Mesendoderm (in vitro differentiated cells): ENCODE measurements at places on chromosomes 11 and 22.

GRCh38 chr22:27113211-27113635 is 455.8 kb downstream of the MIAT start:
- DNase-seq, result peak; percentile 83

GRCh38 chr11:95379479-95379878 is 148.5 kb upstream of the SESN3 start:
- no peak for DNase-seq

- no peak for DNase-seq
These were observed 58.7 kb downstream of the AHNAK start for GRCh38 chr11:62487738-62488551.

- no peak for DNase-seq
These were observed 42.7 kb downstream of the SGSM1 start for GRCh38 chr22:24848559-24849168.

DNA sequence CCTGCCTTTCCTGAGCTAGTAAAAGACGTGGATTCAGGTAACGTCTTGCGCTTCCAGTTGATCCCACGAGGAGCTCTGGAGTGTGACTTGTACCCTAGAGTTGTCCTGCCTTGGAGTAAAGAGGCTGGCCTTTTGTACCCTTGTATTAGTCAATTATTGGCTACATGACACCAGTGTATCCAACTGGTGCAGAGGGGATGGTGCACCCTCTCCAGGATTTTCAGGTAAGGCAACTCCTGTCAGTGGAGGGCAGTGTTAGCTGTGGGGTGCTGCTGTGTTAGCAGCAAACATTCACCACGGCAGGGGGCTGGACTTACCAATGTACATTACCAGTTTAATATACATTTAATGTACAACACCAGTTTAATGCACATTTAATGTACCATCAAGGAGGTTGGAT is 233.5 kb downstream of the MIAT start:
- peak; percentile 34 for DNase-seq

DNA sequence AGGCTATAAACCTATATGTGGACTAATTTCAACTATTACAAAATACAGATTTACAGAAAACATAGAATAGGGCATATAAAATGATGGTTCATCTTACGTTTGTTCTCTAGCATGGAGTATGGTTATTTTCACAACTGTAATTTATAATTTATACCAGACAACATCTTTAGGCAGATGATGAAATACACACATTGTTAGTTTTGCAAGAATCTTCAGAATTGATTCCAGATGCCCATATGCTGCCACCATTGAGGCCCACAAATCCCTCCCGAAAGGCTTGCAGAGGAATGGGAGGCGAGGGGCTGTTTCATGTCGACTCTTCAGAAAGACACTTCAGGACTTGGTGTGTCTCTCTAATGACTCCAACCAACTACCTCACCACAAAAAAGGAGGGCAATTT is 6.2 kb downstream of the PTPN5 start:
- no peak for DNase-seq

DNA sequence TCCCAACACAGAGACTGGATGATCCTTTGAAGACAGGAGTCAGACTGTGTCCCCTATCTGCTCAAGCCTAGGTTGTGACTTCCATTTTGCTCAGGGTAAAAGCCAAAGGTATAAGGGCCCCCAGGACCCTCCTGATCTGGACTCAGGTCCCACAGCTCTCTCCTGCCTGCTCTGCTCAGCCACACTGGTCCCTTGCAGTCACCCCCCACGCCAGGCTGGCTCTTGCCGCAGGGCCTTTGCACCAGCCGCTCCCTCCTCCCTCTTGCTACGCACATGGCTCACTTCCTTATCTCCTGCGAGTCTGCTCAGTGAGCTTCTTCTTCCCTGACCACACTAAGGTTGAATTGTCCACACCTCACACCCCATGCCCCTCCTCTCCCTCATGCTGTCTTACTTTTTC is 28.4 kb upstream of the CACNG2 start:
- DNase-seq, result no peak

DNA sequence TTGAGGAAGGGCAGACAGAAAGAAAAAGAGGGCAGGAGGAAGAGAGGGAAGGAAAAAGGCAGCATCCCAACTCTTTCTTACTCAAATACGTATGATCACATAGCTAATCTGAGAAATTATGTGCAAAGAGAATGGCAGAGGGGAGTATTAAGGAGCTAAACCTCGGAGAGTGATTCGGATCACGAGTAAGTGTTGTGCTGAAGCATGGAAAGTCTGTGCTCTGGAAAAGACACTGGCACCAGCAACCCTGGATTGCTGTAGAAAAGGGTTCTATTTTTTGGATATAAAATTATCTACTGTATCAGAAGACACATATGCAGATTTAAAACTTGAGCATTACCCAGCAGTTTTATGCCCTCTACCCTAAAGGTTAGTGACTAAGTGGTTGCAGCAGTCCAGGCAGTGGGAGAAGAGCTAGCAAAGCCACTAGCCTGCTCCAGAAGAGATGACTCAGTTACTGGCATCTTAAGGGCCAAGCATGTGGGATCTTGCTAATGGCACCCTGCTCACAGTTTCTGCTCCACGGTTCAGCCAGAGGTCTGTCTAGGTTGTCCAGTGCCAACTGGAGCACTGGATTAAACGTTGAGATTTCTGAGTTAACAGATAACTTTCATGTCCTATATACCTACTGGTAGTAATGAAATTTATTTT is 151.7 kb downstream of the SWAP70 start:
- DNase-seq, result peak; percentile 44

GRCh38 chr22:24894998-24895397 is 51.5 kb downstream of the LHFPL7 start:
- no peak for DNase-seq

GRCh38 chr11:78355309-78355705 is 62.3 kb downstream of the GAB2 start:
- no peak for DNase-seq

DNA sequence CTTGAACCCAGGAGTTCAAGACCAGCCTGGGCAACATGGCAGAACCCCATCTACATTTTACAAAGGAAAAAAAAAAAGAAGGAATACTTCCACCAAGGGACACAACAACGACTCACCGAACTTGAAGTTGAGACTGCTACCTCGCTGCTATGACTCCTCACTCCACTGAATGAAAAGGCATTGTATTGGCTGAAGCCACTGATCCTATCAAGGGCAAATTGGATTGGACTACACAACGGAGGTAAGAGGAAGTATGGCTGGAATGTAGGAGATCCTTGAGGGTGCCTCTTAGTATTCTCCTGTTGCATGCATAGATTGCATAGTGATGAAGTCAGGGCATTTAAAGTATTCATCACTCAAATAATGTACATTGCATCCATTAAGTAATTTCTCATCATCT is 97.9 kb downstream of the CWF19L2 start:
- DNase-seq, result peak; percentile 86

DNA sequence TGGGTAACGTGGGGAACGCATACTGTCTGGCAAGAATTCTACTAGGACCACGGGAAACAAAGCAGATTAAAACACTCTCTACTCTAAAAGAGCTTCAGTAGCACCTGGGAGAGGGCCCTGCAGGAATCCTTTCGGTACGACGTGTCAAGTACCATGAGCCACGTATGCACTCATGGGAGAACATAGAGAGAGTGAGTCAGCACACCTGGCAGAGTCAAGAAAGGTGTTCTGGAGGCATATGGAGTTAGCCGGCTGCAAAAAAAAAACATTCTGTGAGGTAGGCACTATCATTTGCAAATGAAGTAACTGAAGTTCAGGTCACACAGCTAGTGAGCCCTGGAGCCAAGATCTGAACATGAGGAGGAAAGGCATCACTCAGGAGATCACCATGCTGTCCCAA is 71.1 kb upstream of the BID start:
- DNase-seq, result no peak

DNA sequence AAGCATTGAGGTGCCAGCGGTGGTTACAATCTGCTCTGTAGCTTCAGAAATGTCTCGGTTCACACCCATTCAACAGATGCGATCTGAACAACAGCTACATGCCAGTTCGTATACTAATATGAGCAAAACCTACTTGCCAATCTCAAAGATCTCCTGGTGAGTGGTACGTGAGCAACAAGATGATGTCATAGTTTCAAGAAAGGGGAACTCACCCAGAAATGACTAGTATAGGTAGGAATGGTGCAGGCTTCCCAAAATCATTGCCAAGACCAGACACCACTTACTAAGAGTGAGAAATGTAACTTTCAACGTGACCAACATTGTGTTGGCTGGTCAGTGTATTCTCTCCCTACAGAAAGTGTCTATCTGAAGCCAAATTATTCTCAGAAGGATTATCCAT is 31.1 kb downstream of the OR6Q1 start:
- no peak for DNase-seq

DNA sequence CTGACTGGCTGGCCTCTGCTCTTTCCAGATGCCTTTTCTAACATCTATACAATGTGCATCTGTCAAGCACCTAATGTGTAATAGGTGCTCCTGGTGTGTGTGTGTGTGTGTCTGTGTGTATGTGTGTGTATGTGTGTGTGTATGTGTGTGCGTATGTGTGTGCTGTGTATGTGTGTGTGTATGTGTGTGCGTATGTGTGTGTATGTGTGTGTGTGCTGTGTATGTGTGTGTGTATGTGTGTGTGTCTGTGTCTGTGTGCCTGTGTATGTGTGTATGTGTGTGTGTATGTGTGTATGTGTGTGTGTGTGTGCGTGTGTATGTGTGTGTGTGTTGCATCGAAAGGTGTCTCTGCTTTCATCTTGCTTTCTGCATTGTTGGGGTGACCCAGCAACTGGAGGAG is 57.9 kb downstream of the PKNOX2 start:
- DNase-seq, result no peak

DNA sequence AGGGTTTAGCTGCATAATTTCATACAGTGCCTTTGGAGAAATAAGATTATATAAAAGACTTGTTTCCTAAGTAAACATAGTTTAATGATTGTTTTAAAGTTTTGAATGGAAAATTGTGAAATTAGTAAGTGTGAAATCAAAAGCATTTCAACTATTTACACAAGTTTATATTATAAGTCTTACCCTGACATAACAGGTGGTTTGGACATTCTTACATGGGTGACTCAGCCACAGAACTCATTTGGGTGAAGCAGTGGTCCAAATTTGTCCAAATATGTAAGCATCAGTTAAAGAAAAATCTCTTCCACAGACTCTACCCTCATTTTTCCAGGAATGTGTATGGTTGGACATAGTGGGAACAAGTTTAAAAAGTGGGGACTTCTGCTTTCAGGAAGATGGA is 68.0 kb downstream of the USP47 start:
- DNase-seq, result no peak

- no peak for DNase-seq
These were observed 674.5 kb downstream of the BRD1 start for GRCh38 chr22:49152939-49153770.

DNA sequence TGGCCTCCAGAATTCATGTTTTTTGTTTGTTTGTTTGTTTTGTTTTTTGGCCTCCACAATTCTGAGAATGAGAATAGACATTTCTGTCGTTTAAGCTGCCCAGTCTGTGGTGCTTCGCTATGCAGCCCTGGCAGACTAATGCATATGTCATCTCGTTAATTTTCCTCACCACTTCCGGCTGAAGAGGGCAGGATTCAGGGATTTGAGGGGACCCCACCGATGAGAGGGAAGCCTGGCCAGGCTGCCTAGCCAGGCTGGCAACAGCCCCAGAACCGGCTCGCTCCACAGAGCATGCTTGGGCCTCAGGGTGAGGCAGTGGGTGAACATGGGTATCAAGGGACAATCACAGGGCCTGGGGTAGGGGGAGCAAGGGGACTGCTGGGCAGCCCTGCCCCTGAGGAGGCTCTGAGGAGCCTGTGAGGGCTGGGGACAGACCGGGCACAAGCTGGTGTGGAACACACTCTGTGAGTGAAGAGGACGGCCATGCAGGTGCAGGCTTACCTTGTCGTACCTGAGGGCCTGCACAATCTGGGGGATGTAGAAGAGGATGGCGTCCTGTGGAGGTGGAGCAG is 47.8 kb upstream of the SERPIND1 start:
- DNase-seq, result no peak

- DNase-seq, result peak; percentile 56
These were observed 2.3 kb downstream of the B3GAT1 start for GRCh38 chr11:134409552-134410429.

- DNase-seq, result no peak
These were observed 13.4 kb downstream of the CSF2RB start for GRCh38 chr22:36926721-36927435.

DNA sequence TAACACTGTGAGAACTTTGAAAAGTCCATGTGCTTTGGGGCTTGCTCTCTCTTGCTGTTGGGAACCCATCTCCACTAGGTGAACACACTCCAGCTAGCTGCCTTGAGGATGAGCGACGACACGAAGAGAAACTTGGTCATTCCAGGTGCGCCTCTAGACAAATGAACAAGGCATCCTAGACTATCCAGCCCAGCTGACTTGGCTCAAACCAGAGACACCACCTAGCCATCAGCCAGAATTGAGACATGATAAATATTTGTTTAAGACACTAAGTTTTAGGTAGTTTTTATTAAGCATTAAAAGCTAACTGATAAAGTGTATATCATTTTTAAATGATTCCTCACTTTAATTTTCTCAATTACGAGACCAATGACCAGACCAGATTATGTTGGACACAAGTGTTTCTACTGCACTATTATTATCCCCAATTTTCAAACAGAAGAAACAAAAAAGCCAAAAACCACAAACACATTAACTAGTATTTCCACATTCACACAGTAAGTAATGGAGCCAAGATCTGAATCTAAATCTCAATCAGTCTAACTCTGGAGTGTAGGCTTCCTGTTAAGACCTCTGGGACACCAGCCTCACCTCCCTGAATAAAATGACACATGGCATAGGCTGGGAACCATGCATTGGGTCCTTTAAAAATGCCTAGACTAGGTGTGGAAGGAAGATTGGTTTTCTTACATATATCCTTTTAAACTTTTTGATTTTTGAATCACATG is 70.4 kb downstream of the GDPD4 start:
- no peak for DNase-seq

DNA sequence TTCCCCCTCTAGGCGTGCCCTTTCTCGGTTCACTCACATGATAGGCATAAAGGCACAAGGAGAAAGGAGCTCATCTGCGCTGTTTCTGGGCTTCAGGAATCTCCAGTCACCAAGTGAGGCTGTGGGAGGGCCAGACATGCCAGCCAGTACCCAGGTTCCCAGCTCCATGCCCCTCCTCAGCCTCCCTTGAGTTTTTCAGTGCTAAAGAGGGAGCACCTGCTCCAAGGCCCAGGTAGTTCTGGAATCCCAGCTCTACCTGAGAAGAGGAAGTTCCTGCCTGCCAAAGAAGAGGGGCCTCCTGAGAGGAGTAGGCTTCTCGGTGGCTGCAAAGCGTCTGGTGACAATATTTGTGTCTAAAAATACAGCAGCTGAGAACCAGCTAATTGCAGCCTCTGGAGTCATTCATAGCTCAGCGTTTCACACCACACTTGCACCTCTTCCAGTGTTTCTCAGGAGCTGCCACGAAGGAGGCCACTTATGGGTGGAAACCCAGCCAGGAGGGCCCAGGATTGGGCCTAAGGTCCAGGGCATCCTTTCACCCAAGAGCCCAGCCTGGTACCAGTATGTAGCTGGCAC is 197.4 kb downstream of the TRIM29 start:
- DNase-seq, result no peak
